ENCODE measurements at places on chromosomes 1 and 21.

DNA sequence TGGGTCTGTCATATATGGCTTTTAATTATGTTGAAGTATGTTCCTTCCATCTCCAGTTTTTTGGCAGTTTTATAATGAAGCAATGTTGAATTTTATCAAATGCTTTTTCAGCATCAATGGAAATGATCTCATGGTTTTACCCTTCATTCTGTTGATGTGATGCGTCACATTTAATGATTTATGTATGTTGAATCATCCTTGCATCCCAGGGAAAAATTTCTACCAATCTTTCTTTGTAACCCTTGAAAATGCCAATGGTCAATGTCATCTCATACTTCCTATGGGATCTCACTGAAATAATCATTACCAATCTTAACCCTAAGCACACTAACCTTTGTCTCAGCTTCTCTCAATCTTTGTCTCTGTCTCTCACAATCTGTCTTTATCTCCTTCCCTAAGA is 1004.0 kb downstream of the KCNT2 start:
- DNase-seq, result no peak

- DNase-seq, result no peak
These were observed 290.1 kb downstream of the DUSP10 start for GRCh38 chr1:221451741-221452140.

DNA sequence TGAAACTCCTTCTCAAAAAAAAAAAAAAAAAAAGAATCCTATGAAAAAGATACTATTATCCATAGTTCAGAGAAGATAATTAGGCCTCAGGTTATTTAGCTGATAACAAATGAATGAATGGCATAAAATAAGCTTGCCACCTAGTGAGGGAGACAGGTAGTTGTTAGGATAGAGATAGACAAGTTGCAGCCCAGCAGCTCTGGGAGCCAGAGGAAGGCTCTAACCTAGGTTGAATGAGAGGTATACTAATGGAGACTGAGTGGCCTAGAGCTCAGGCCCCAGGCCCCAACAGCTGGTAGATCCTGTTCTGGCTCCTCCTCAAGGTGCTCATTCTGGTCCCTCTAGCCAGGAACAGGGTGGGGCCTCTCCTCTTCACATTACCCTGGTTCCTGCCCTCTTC is 20.6 kb upstream of the RSPO1 start:
- DNase-seq, result no peak

GRCh38 chr1:230787471-230787870 is 40.3 kb downstream of the CAPN9 start:
- no peak for DNase-seq

DNA sequence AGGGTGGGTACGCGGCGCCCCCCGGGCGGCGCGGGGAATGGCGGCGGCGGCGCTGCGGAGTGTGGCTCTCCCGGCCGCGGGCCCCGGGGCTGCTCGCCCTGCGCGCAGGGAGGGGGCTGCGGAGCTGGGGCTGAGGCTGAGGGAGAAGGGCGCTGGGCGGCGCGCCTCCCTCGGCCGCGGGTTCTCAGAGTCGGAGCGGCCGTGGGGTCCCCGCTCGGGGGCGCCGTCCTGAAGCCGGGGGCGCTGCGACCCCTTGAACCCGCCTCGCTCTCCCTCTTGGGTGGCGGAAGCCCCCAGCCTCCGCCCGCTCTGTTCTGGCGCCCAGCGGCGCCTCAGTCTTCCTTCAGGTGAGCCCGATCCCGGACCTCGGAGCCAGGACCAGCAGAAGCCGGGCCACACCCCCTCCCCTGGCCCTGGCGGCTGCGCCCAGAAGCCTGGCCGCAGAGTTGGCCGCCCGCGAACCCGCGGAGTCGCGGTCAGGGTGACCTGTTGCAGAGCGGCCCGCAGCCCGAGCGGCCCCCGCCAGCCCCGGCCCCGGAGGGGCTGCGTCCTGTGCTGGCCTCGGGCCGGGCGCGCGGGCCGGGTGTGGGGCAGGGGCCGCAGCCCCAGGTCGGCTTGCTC is 532 bp downstream of the RALGPS2 start:
- DNase-seq, result peak; percentile 50

- no peak for DNase-seq
These were observed 79.3 kb downstream of the GRIK3 start for GRCh38 chr1:36955016-36955415.

GRCh38 chr21:42063571-42064521 is 7.3 kb upstream of the UMODL1 start:
- DNase-seq, result no peak

DNA sequence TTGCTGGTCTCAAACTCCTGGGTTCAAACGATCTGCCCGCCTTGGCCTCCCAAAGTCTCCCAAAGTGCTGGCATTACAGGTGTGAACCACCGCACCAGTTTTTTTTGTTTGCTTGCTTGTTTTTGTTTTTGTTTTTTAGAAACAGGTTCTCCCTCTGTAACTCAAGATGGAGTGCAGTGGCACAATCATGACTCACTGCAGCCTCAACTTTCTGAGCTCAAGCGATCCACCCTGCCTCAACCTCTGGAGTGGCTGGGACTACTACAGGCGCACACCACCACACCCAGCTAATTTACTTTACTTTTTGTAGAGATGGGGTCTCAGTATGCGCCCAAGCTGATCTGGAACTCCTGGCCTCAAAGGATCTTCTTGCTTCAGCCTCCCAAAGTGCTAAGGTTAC is 47.3 kb upstream of the USP1 start:
- no peak for DNase-seq

Data from iPS-NIHi11 (cell line).